ENCODE measurements at places on chromosomes 2 and 18.

DNA sequence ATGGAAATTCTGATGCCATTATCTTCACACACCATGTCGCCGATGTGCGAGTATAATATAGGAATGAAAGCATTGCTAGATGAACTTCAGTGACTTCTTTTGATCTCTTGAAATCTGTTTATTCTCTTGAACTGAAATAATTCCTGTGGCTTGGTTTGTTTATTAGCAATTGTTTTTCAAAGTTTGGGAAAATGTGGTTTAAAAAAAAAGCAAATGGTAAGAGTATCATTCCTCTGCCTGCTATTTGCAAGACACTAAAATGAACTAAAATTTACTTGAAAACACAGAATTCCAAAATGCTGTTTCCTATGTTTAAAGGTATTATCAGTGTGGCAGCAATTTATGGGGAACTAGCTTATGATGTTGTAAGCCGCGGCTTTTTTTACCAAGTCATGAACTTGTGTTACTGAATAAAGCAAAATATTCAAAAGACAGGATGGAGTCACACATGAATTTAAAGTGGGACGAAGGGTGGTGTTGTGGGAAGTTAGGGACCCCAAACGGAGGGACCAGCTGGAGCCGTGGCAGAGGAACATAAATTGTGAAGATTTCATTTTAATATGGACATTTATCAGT lies 96.4 kb downstream of the COLEC12 start:
- no peak for DNase-seq

DNA sequence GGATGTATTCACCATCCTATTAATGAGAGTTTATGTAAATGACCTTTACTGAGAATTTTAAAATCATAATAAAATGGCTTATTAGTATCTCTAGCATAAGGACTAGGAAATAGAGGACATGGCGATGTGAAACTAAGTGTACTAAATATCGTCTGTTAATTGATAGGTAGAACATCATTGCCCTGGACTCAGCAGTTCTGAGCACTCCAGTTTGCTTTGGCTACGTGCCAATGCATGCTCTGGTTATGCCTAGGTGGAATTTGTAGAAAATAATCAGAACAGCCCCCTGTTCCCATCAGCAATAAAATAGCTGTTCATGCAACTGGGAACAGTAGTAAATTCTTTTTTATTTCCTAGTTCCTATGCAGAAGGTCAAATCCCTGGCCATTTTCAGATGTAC lies 247.8 kb downstream of the DOK6 start:
- peak; percentile 75 for DNase-seq

DNA sequence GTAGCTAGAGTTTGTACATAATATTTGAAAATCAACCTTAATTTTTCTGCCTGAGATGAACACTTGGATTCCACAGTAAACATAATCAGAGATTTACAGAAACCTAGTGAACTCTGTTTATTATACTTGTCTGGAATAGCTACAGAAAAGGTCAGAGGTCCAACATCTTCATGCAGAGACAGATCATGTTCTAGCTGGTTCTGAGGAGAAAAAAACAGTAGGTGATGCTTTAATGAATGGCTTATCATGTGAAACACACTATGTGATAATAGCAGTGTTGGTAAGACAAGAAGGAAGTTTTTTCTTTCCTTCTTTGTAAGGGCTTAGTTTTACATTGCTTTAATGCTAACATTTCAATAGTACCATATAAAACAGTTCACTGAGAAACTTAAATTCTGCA lies 846.4 kb upstream of the ZEB2 start:
- DNase-seq: no peak

- no peak for DNase-seq
Measured at GRCh38 chr2:160402501-160402900, 91.1 kb downstream of the RBMS1 start.

DNA sequence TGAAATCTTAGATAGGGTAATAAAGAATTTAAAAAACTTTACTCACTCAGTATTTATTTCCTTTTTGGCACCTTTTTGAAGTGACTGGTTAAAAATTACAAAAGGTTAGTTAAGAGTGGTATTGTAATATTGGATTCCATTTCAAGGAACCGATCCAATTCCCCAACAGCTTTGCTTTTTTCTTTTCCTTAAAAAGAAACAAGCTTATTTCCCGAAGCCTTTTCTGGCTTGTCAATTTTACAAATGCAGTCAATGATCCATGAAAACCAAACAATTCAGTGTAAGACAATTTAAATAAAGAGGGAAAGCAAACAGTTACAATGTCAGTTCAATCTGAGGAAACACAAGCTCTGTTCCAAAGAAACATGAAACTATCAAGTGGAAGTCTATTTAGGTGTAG lies 200.2 kb downstream of the RIT2 start:
- DNase-seq: peak; percentile 43

- no peak for DNase-seq
Measured at GRCh38 chr2:16546128-16546754, 119.4 kb downstream of the CYRIA start.

GRCh38 chr2:11770531-11771188 lies 24.2 kb downstream of the LPIN1 start:
- no peak for DNase-seq

DNA sequence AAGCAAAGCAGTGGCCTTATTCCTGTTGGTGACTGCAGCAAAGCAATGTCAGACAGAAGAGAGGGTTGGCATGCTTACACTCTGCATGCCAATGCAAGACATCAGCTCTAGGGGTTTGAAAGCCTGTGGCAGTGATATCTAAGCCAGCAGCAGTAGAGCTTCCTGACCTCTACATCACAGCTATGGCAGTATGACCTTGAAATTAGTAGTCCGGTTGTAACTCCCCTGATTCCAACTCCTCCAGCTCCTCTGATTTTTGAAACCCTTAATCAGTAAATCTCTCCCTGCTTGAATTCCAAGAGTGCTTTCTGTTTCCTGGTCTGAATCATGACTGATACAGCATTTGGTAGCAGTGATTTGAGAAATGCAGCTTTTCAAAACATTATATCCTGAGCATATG lies 60.0 kb upstream of the LRP1B start:
- no peak for DNase-seq

DNA sequence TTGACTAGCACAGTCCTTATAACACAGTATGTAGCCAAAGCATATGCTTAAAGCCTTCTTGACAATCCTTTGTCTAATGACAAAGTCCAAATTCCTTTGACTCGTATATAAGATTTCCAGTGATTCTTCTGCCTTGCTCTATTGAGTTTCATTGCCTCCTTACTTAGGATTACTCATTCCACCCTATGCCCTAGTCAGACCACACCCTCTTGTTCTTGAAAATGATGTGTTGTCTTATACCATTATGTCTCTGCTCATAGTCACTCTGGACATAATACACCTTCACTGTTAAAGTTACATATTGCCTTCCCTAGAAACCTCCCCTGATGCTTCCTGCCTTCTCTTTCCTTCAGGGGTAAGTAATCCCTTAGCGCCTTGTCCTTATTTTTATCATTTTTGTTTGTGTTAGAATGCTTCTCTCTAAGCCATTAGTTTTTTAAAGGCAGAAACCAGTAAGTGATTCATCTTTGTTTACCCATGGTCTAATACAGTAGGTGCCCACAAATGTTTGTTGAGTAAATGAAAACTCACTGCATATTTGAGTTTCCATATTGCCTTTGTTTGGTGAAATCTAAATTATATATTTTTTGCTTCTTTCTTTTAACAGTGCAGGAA lies 19.3 kb downstream of the GPD2 start:
- no peak for DNase-seq

GRCh38 chr2:62362561-62362960 lies 143.4 kb downstream of the TMEM17 start:
- DNase-seq: no peak
